ENCODE measurements at places on chromosomes 2 and 18.

GRCh38 chr18:9613550-9614400 lies 584 bp downstream of the PPP4R1 start:
- peak; percentile 72 for DNase-seq

- DNase-seq: no peak
Observed at GRCh38 chr2:66803726-66804125, 368.8 kb downstream of the MEIS1 start.

DNA sequence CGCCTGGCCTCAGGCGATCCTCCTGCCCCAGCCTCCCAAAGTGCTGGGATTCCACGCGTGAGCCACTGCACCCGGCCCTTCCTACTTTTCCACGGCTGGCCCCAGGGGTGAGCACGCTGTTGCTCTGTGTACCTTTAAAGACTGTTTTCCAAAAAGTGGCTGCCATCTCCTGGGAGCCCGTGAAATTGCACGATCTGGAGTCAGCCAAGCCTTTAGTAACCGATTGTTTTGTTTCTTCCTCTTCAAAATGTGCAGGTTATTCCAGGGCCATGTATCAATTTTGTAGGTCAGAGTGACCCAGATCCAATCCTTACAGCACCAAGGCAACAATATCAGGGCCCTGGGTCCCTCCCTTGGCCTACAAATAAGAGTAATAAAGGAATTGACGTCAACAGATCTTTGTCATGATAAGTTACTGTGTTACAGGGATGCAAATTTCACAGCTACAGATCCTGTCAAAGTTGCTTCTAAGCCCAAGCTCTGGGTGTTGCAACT lies 135.6 kb upstream of the ZNF236 start:
- DNase-seq: peak; percentile 71

DNA sequence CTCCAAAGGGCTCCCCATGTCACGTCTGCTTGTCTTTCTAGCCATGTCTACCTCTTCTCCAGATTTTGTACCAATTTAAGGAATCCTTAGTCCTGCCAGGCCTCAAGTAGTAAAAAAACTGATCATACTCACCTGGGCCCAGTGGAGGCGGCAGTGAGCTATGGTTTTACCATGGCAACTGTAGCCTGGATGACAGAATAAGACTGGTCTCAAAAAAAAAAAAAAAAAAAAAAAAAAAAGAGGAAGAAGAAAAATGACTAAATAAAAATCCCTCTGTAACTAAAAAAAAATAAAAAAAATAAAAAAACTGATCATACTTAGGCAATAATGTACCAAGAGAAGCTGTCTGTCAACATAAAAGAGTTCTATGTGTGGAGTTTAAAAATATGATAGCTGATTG lies 221.6 kb downstream of the NR4A2 start:
- DNase-seq: no peak

DNA sequence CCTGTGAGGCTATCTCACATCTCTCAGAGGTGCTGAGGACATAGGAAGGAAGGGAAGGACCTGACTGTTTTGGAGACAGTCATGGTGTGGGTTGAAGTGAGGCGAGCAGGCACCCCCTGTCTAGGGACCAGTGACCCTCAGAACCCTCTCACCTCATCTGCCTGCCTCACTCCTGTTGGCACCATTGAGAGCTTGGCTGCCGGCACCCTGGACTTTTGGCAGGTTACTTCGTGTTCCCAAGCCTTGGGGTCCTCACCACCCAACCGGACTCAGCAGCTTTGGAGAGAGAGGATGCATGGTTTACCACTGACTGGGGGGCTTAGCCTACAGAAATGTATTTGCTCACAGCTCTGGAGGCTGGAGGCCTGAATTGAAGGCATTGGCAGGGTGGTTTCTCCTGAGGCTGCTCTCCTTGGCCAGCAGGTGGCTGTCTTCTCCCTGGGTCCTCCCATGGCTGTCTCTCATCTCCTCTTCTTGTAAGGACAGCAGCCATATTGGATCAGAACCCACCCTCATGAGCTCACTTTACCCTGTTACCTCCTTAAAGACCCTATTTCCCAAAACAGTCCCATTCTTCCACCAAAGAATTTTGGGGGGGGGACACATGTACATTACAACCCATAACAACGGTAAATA lies 142.0 kb downstream of the TSN start:
- no peak for DNase-seq

- no peak for DNase-seq
Observed at GRCh38 chr2:234392041-234392615, 104.8 kb downstream of the ARL4C start.

GRCh38 chr2:224875841-224876240 lies 159.7 kb upstream of the CCDC195 start:
- no peak for DNase-seq

GRCh38 chr18:69380324-69380723 lies 20.4 kb upstream of the DOK6 start:
- DNase-seq: no peak

DNA sequence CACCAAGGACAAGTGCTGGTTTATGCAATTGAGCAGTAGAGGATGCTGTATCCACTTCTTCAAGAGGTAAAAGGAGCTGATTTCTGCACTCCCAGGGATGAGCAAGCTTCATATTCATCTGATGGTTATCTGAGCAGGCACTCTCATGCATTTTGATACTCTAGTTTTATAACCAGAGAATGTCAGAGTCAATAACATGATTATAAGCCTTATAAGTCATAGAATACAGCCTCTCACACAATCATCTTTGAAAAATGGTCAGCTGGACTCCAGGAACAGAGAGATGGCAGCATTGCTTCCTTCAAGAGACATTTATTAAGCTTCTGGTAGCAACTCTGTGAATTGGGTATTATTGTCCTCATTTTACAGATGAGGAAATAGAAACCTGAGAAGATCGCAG lies 167.1 kb downstream of the SLC8A1 start:
- no peak for DNase-seq

DNA sequence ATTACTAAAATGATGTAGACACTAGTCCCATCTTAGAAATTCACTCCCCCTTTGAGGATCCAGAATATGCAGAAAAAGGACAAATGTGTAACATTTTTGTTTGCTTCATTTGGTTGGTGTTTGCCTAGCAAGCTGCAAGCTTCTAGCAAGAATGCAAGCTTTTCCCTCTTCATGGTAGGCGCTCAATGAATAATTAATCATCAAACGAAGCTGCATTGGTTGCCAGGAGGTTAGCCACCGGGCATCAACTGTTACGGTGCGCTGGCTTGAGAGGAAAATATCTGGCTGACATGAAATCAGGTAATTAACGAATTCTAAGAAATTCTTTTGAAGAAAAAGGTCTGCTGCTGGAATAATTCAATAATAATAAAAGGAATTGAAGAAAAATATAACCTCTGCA lies 341.0 kb upstream of the KYNU start:
- DNase-seq: peak; percentile 17

DNA sequence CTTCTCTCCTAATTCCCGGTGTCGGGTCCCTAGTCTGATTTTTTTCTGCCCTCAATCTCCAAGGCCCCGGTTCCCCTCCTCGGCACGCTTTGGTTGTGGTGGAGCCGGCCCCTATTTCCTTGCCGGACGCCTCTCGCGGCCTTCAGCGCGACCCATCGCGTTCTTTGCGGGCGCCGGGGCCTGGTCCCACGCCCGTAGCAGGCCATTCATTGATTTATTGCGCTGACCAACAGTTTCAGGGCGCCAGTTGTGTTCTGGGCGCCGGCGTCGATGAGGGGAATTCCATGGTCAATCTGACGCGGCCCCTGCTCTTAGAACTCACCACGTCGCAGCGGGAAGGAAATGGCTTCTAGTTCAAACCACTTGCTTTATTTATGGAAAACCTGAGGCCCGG lies 396 bp downstream of the CNOT9 start:
- DNase-seq: peak; percentile 58

GRCh38 chr2:24272907-24273306 lies 87.4 kb downstream of the ITSN2 start:
- DNase-seq: no peak

DNA sequence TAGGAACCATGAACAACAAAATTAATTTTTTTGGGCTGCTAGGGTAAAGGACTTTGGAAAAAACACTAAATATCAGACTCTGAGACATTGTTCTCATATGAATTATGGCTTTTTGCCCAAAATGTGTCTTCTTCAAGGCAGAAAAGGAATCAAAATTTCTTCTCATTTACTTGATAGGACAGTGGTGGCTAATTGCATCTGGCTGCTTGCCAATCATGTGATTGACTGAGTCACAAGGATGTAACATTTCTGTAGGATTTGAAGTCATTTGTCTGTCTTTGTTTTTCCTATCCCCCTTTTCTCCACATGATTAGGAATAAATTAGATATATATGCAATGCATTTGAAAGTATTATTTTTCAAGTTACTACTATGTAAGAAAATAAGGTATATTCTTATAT lies 130.2 kb downstream of the SLC4A10 start:
- DNase-seq: no peak

- DNase-seq: no peak
Observed at GRCh38 chr2:191977754-191978153, 130.9 kb upstream of the CAVIN2 start.

DNA sequence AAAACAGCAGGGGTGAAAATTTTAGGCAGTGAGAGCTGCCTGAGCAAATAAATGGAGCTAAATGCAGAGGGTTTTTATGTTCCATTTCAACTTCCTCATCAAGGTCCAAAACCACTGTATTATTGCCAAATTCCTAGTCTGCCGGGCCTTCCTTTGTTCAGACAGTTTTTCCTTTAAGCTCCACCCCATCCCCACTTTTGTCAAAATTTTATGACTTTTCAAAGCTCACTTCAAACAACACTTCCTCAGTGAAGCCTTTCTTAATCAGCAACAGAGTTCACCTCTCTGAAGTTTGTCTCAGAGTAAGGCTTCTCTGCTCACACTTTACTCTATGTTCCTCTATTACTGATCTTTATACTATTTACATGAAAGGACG lies 81.3 kb downstream of the CERKL start:
- no peak for DNase-seq
